ENCODE measurements at places on chromosomes 11 and 22.
A peak's percentile ranks its signal among the peaks of the same experiment; 100 is the strongest.

DNA sequence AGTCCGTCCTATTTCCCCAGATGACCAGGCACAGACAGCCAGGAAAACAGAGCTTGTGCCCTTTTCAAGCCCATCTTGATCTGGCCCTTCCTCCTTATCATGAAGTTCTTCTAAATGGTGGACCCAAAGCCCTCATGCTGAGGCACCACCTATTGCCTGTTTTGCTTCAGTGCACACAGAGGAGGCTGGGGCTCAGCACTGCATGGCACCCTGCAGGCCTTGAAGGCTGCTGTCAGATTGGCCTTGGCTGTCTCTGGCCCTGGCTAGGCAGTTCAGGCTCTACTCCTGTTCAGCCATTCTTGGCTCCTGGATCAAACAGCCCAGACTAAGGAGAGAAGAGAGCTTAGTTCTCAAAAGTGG is 49.2 kb downstream of the OTOG start:
- DNase-seq: no peak

DNA sequence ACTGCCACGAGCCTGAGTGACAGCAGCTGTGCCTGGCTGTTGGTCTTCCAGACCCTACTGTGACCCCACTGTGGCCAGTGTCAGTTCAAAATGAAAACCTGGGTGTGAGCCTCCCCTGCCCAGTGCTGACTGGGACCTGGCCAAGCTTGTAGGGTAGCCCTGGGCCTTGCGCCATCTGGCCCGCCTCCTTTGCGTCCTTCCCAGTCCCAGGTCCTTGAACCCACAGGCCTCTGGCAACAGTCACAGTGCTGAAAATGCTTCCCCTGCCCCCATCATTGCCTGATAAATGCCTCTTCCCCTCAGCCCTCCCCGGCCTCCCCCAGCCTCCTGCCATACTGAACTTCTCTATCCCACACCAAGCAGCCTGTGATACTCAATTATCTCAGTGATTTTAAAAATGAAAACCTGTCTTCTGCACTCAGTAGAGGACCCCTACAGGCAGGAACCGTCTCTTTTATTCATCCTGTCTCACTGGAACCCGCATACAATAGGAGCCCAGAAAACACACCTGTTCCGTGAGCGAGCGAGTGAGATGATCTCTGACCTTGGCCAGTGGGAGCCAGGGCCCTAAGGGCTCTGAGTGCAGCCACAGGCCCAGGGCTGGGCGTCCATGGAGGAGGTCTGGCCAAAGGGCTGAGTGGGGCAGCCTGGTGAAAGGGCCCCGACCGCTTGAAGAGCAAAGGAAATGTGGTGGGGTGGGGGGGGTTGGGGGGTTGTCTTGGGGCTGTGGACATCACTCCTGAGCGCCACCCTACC is 49.7 kb upstream of the TTLL12 start:
- DNase-seq: no peak

DNA sequence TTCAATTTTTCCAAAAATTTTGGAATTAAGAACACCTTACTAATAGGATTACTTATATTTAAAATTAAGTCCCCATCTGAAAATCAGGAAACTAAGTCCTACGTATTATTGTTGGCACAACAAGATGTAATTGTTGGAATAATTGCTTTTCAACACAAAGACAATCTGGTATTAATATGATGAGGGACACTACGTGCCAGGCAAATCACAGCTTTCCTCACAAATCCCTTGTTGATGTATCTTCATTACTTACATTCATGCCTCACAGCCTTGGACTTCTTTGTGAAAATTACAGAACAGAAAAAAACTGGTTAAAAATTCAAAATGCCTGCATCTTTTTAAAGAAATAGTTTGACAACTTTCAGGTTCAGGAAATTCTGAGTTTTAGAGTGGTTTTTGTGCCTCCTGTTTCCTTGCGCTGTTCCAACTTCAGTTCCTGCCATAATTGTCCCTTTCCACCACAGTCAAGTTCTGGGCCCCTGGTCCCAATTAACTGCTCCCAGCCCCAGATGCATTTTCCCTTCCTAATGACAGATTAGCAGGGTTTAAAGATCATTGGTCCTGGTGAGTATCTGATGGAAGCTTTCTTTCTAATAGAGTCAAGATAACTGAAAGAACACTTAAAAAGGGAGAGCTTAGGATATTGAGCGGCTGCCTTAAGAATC is 23.3 kb upstream of the CCDC34 start:
- DNase-seq: no peak

GRCh38 chr11:22797047-22797446 is 32.6 kb downstream of the SVIP start:
- no peak for DNase-seq

GRCh38 chr11:111347723-111348115 is 31.4 kb downstream of the POU2AF1 start:
- no peak for DNase-seq

DNA sequence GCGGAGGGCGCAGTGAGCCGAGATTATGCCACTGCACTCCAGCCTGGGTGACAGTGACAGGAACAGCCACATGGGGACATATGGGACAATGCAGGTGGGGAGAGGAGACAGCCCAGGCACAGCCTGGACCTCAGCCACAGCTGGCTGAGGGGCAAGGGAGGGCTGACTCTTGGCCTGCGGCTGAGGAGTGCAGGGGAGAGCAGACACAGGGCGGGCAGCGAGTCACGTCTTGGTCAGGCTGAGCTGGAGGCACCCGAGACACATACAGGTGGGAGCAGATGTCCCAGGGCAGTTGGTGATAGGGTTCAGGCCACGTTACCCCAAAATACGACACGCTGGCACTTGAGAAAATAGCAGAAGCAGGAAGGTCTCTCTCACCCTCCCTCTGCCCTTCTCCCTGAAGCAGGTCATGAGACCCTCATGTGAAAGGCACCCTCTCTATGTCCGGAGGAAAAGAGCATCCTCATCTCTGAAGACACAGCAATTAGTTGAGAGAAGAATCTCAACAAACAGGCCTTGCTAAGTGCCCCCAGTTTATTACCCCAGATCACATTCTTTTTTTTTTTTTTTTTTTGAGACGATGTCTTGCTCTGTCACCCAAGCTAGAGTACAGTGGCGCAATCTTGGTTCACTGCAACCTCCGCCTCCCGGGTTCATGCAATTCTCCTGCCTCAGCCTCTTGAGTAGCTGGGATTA is 10.5 kb downstream of the KIAA0930 start:
- DNase-seq: no peak

GRCh38 chr11:87203907-87204602 is 166.3 kb downstream of the TMEM135 start:
- no peak for DNase-seq

GRCh38 chr11:11611381-11611780 is 10.4 kb downstream of the GALNT18 start:
- no peak for DNase-seq

DNA sequence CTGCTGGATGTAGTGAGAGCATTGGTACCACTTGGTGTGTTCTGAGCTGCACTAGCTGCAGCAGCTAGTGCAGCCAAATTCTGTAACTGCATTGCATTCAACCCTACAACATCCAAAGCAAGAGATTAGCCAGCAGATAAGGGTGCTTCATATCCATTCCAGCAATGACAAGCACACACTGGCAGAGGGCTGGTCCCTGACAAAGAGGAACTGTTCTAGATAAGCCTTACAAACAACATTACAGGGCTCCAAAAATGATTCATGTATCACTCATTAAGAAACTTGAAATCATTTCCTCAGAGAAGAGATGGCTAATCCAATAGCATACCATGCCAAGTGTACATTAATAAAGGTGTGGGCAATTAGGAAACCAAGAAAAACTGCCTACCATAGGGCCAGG is 28.4 kb upstream of the RAPSN start:
- no peak for DNase-seq

DNA sequence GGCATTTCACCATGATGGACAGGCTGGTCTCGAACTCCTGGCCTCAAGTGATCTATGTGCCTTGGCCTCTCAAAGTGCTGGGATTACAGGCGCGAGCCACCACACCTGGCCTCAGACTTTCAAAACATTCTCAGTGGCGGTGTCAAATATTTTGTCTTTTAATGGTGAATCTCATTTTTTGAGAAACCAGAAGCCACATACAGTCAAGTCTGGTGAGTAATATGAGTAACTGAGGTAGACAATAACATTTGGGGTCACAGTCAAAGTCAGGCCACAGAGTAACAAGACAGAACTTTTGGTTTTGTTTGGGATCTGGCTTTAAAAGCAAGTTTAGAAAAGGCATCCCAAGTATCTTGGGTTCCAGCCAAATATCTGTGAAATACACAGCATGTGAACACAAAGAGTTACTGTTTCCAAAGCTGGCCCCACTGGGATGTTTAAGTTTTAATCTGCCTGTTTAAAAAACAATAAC is 5.6 kb upstream of the TMA7B start:
- DNase-seq: peak; percentile 32

- DNase-seq: no peak
Observed at GRCh38 chr11:77103319-77103718, 679 bp downstream of the OMP start.

- DNase-seq: no peak
Observed at GRCh38 chr22:22939588-22940368, 52.2 kb downstream of the IGLL5 start.

DNA sequence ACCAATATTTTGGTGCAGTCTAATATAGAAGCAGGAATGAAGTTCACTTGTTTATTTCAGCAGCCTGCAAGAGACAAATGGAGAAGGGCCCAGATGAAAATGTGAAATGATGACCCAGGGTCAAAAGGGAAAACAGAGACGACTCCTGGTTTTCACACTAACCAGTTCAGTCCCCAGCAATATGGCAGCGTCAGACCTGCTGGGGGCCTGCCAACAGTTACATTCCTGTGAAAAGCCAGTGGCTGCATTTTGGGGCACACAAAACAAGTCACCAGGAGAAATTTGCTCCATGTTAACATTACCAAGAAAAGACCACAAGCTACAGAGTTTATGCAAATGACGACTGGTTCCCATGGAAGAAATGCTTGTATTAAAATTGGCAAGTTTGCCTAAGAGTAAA is 80.2 kb downstream of the CCDC34 start:
- no peak for DNase-seq

DNA sequence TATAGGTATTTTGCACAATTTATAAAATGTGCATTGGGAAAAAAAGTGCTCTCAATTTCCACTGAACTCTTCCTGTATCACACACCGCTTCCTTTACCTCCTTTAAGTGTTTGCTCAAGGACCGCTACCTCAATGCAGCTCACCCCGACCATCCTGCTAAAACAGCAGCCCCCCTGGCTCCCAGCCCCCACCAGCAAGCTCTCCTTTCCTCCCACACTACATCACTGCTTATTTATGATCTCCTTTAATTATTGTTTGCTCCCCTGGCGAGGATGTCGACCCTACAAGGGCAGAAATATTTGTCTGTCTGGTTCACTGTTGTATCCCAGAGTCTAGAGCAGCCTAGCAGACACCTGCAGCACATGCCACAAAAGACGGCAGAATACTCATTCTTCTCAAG is 10.0 kb downstream of the SHANK2 start:
- no peak for DNase-seq

GRCh38 chr22:41782316-41782715 is 18.2 kb upstream of the CCDC134 start:
- peak; percentile 57 for DNase-seq
